ENCODE measurements at places on chromosomes 1 and 21.

DNA sequence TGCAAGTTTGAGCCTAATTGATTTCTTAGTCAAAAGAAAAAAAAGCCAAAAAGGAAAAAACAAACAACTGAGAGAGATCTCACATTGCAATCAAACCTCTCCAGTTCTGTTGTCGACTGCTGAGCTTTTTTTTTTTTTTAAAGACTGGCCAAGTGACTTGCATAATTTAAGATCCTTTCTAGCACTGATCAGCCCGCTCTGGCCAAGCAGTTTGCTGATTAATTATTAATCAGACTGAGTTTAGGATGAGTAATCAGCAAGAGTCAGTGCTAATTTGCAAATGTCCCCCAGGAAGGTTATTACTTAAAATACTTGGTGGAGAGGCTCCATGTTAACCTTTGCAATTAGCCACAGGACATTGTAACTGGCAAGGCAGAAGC lies 39.3 kb downstream of the HMGB4 start:
- no peak for DNase-seq

DNA sequence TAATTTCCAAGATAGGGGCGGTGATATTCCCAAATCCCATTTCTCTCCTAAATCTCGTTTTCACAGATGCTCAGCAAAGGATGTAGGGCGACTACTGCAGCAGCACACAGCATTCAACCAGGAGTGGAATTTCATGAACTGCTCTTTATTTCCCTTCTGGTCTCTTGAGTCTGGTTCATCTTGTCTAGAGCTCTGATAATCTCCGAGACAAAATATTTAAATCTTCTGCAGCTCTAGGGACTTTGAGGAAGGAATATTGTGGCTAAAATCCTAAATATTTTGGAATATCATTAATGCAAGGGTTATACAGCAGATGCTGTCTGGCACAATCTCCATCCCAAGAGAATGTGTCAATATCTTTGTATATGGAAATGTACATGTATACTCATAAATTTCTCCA lies 45.4 kb downstream of the KIF26B start:
- DNase-seq: no peak

- no peak for DNase-seq
Observed at GRCh38 chr1:81484284-81484683, 316.4 kb upstream of the ADGRL2 start.

- no peak for DNase-seq
Observed at GRCh38 chr1:101338714-101339430, 102.1 kb downstream of the S1PR1 start.
